Activated CD8-positive, alpha-beta memory T cell treated with anti-CD3 and anti-CD28 coated beads for 4 hours (primary cell): ENCODE measurements at places on chromosomes 4 and X.

- no peak for DNase-seq
Observed at GRCh38 chr4:71240094-71240493, 98.7 kb upstream of the SLC4A4 start.

GRCh38 chr4:38322714-38323113, 341.3 kb upstream of the KLF3 start:
- no peak for DNase-seq

DNA sequence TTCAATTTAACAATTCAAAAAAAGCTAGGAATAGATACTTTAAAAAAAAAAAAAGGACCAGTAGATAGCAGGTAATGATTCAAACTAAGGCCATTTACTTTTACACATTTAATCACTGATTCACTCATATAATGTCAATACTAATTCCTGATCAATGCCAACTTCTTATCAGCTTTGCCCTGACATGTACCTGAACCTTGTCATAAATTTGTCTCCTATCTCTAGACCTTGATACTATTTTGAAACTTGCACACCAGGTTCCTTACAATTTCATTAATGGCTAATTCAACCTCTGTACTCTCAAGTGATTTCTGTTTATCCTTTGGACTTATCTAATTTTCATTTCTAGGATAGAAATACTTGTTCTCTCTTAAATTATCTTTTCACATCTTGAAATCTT, 55.4 kb downstream of the UGT2B4 start:
- no peak for DNase-seq

DNA sequence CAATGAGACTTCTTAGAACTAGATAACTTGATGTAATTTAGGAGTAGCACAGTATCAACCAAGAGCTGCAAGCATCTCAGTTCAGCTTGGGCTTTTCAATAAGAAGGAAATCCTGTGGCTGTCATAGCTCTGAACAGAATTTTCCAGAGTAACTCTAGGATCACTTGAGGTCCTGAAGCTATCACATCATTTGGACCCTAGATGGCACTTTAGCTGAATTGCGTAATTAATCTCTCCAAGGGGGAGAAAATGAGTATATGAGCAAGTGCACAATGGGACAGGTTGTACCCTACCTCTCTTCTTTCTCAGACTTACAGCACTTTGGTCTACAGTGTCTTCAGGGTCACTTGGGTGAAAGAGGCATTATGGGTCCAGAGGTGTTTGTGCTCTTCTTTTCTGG, 45.2 kb downstream of the SLC4A4 start:
- DNase-seq = no peak

- no peak for DNase-seq
Observed at GRCh38 chr4:169315530-169316343, 45.0 kb upstream of the SH3RF1 start.

DNA sequence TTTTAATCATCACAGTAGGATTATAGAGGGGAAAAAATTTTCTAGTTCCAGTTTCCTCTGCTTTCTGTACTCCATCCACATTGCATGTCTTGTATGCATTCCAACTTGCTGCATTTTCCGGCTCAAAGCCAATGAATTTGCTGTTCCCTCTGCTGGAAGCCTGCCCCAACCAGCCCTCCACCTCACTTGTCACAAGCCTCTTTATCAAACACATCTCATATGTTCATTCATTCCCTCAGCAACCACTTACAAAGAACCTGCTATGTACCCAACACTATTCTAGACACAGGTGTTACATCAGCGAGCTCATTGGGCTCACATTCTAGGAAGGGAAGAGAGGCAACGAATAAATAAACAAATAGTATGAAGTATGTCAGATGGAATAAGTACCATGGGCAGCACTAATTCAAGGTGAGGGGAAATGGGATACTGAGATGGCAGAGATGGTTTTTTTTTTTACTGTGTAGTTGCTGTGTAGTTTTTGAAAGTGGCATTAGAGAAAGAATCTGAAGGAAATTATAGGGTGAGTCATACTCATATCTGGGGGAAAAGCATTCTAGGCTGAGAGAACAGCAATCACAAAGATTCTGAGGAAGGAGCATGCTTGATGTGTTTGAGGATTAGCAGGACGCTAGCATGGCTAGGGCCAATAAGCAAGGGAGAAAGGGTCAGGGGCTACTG, 332.5 kb downstream of the PDGFC start:
- DNase-seq = no peak

- no peak for DNase-seq
Observed at GRCh38 chr4:35925806-35926205, 318.5 kb downstream of the ARAP2 start.

GRCh38 chrX:134711135-134711921, 53.1 kb upstream of the PLAC1 start:
- no peak for DNase-seq

DNA sequence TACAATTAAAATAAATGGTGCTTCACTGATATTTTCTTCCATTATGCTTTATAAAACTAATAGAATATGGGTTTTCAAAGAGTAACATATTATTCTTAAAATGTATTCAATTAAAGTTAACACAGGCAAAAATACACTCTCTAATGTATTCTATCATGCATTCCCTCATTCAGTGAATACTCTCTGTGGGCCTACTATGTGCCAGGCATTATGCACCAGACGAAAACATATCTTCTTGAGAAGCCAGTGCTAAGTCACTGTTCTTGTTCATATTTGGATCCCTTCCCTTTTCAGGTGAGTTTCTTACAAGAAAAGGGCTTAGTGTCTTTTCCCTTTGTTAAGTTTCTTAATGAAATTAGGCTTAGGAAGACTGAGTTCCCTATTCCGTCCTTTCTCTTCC, 58.1 kb downstream of the NAF1 start:
- DNase-seq = no peak

- no peak for DNase-seq
Observed at GRCh38 chr4:915595-915994, 16.5 kb downstream of the GAK start.

DNA sequence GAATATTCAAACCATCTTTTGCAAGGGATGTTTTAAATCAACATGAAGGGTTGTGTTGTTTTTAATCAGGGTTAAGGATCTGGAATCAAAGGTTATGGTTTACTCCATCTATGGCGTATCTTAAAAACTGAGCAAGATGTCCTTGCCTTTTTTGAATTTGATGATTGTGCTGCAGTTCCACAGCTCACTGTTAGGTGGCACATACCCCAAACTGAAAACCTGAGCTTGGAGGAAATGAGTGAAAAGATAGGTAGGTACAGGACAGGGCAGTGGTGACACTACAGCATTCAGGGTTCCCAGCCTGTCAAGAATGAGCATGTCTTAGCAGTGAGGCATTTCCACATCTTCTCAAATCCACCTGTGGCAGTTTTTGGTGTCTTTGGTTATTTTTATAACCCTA, 13.1 kb upstream of the EOLA1 start:
- no peak for DNase-seq

- DNase-seq = no peak
Observed at GRCh38 chr4:141158219-141158618, 24.9 kb upstream of the RNF150 start.

GRCh38 chr4:85495621-85496020, 20.7 kb downstream of the ARHGAP24 start:
- DNase-seq = no peak

GRCh38 chr4:61225656-61226055, 25.5 kb downstream of the ADGRL3 start:
- DNase-seq = no peak

DNA sequence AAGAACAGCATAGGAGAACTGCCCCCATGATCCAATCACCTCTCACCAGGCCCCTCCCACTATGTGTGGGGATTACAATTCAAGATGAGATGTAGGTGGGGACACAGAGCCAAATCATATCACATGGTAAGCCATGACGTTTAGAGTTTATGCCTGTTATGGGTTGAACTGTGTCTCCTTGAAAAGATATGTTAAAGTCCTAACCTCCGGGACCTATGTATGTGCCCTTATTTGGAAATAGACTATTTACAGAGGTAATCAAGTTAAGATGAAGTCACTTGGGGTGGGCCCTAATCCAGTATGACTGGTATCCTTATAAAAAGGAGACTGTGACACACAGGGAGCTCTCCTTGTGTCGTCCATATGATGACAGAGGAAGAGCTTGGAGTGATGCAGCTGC, 25.2 kb upstream of the SLC2A9 start:
- no peak for DNase-seq

DNA sequence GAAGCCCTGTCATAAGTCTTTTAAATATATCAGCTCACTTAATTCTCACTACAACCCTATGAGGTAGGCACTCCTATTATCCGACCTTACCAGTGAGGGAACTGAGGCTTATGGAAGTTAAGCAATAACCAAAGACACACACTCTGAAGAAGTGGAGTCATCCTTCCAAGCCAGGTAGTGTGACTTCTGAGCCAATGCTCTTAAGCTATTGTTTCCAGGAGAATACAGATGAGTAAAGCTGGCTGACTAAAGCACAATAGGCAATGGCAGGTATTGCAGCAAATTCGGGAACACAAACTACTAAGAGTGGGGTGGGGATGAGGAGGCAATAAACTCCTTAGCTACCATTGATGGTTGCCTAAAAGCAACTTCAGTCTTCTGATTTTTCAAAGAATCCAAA, 81.8 kb upstream of the KIT start:
- DNase-seq = no peak

GRCh38 chrX:153970357-153971123, 1.1 kb downstream of the HCFC1 start:
- no peak for DNase-seq

- no peak for DNase-seq
Observed at GRCh38 chr4:88737307-88737941, 39.8 kb upstream of the NAP1L5 start.
